ENCODE measurements at places on chromosomes 4 and X.

DNA sequence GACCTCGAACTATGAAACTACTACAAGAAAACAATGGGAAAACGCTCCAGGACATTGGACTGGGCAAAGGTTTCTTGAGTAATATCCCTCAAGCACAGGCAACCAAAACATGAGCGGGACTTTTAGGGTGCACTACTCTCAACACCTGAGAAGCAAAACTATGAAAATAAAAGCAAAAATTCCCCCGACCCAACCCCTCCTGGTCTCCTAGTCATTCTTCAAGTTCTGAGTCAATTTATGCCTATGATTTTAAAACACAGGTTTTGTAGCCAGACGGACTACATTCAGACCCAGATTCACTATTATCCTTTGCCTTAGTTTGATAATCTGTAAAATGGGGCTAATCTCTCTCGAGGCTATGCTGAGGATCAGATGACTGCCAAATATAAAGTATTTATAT is 97.0 kb downstream of the SOWAHB start:
- no peaks in the 10 kb centered on the region for H3K36me3 ChIP-seq
- DNase-seq, result no peak
- no peaks in the 10 kb centered on the region for H3K4me1 ChIP-seq
- no peak overlapping the region for H3K27ac ChIP-seq
- no peak overlapping the region for H3K4me3 ChIP-seq
- peaks cover 24% of the 10 kb centered on the region for H3K27me3 ChIP-seq

DNA sequence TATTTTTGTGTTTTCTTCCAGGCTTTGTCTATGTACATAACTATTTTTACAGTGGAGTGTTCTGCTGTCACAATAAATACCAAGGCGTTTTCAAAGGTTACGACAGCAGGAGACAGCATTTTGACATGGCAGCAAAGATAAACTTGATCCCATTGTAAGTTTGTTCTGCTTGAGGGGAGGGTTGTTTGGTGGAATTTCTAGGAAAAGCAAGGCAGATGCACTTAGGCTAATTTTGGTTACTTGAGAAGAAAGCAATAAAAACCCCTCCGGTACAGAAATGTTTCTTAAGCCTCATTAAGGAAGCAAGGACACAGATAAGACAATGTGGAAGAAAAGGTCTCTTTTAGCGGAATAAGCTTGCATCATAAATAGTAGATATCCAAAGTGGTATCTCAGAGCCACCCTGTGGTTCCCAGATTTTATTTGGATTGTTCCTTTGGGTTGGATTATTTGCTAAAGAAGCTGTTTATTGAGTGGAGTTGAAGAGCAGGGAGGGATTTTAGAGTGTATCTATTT is 54.3 kb downstream of the CLCN5 start:
- no peaks in the 10 kb centered on the region for H3K4me1 ChIP-seq
- no peak overlapping the region for H3K4me3 ChIP-seq
- no peaks in the 10 kb centered on the region for H3K27me3 ChIP-seq
- no peak overlapping the region for H3K27ac ChIP-seq
- no peak for DNase-seq

DNA sequence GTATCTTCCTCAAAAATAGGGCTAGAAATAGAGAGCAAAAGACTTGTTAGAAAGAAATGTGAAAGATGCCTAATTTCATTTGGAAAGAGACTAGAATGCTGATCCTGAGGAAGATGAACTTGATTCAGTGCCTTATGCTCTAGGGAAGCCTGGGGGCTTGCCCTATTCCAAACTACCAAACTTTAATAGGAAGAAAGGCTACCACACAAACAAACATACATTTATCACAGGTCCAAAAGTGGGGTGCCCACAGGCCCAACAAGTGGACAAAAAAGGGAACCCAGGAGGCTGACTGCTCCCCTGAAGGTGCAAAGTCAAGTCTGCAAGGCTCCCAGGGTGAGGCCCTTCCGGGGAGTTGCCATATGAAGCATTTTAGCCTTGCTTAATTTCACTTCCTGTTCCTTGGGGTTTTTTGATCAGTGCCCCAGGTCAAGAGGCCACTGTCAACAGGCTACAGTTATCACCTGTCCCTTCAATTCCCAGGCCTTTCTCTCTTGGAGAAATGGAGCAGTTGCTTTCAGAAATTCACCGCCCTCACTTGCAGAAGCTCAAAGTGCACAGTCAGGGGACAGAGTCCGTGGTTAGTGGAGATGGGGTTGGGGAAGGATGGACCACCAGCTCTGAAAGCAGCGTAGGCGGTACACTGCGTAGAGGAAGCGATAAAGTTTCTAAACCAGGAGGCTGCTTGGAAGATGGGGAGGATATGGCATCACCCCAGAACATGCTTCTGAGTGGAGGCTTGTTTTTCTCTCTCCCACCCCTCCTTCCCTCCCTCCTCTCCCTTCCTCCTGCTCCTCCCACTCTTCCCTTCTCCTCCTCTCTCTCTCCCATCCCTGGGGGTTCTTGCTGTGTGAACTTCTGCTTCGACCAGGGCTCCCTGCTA is 36.4 kb downstream of the TMEM154 start:
- peaks cover 22% of the 10 kb centered on the region for H3K4me1 ChIP-seq
- H3K27ac ChIP-seq, result peak overlapping the region; percentile 69
- no peak for DNase-seq
- peaks cover 25% of the 10 kb centered on the region for H3K36me3 ChIP-seq
- H3K4me3 ChIP-seq, result no peak overlapping the region
- H3K27me3 ChIP-seq, result no peaks in the 10 kb centered on the region

GRCh38 chrX:12319003-12319519 is 180.8 kb downstream of the FRMPD4 start:
- H3K4me3 ChIP-seq, result no peak overlapping the region
- no peaks in the 10 kb centered on the region for H3K4me1 ChIP-seq
- no peak for DNase-seq
- H3K27ac ChIP-seq, result no peak overlapping the region
- H3K36me3 ChIP-seq, result no peaks in the 10 kb centered on the region
- H3K27me3 ChIP-seq, result no peaks in the 10 kb centered on the region

DNA sequence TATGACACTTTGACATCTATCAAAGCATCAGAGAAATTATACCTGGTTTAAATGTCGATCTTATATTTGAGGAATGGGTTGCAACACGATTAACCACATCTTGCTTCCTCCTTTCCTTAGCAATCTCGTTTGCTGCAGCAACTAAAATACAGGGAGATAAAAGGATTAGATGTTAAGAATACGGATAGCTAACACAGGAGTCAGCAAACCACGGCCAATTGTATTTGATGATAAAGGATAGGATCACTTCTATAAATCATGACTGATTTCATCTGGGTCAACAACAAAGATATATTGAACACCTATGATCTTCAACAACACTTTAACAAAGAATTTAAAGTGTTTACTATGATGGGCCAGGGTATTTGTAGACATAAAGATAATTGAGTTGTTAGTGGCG is 5.0 kb downstream of the MAP7D3 start:
- H3K27me3 ChIP-seq, result no peaks in the 10 kb centered on the region
- peaks cover 21% of the 10 kb centered on the region for H3K36me3 ChIP-seq
- no peak for DNase-seq
- H3K27ac ChIP-seq, result no peak overlapping the region
- peaks cover 12% of the 10 kb centered on the region for H3K4me1 ChIP-seq

DNA sequence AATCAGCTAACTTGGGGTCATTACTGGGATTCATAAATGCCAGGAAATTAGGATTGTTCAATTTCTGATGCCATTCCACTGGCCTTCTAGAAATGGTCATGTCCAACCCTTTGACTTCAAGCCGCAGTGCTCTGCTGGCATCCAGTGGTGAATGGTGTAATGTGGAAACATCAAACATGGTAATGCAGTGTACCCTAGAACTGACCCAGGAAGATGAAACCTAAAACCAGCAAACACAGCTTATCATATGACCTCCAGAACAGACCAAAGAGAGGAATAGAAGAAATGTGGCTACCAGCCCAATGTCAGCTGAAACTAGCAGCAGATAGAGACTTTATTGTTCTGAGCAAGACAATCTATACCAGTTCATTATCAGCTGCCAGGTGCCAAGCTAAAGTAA is 13.8 kb downstream of the CXCL13 start:
- DNase-seq, result no peak
- H3K27ac ChIP-seq, result no peak overlapping the region
- peaks cover 8% of the 10 kb centered on the region for H3K27me3 ChIP-seq
- H3K4me1 ChIP-seq, result peaks cover 2% of the 10 kb centered on the region

GRCh38 chr4:40121515-40121914 is 64.9 kb downstream of the N4BP2 start:
- no peaks in the 10 kb centered on the region for H3K27me3 ChIP-seq
- no peak overlapping the region for H3K27ac ChIP-seq
- DNase-seq, result no peak
- peaks cover 46% of the 10 kb centered on the region for H3K36me3 ChIP-seq
- peaks cover 42% of the 10 kb centered on the region for H3K4me1 ChIP-seq

DNA sequence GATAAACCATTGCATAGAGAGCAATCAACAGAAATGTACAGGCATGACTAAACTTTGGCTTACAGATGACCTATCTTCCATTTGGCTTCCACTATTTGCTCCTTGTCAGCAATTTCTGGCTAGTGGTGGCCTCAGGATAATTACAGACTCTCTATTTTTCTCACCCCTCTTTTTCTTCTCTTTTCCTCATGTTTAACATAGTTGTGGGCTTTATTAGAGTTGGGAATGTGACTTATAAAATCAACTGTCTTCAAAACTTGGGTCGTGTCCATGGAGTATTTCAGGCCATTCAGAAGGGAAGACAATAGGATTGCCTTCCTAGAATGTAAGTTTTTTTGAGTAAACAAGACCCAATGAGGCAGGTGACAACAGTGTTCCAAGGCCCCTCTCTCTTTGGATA is 236.2 kb downstream of the FRAS1 start:
- no peak overlapping the region for H3K4me3 ChIP-seq
- no peaks in the 10 kb centered on the region for H3K27me3 ChIP-seq
- no peaks in the 10 kb centered on the region for H3K36me3 ChIP-seq
- no peak for DNase-seq

DNA sequence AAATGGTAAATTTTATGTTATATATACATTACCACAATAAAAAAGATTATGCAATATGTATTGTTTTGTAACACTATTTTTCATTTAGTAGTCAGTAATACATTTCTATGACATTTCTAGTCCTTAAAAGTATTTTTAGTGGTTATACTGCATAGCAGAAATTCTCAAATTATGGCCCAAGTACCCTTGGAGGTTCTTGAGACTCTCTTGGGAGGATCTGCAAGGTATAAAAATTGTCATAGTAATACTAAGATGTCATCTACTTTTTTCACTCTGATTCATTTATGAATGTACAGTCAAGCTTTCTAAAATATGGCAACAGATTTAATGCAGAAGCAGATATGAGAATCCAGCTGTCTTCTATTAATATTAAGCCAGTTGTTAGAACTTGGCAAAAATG is 138.6 kb upstream of the NAP1L5 start:
- DNase-seq, result no peak
- no peak overlapping the region for H3K4me3 ChIP-seq
- H3K36me3 ChIP-seq, result peaks cover 2% of the 10 kb centered on the region
- no peaks in the 10 kb centered on the region for H3K27me3 ChIP-seq
- H3K4me1 ChIP-seq, result no peaks in the 10 kb centered on the region

- H3K27me3 ChIP-seq, result no peaks in the 10 kb centered on the region
- H3K27ac ChIP-seq, result no peak overlapping the region
- H3K36me3 ChIP-seq, result no peaks in the 10 kb centered on the region
- peaks cover 6% of the 10 kb centered on the region for H3K4me1 ChIP-seq
- DNase-seq, result no peak
Observed at GRCh38 chr4:137530176-137530575, 2.1 kb downstream of the PCDH18 start.
